ENCODE measurements at places on chromosomes 1 and 21. TPM values are rescaled to one million over a fixed set of nuclear protein-coding genes. Genes with fewer than 3 reads are reported as not detected.

DNA sequence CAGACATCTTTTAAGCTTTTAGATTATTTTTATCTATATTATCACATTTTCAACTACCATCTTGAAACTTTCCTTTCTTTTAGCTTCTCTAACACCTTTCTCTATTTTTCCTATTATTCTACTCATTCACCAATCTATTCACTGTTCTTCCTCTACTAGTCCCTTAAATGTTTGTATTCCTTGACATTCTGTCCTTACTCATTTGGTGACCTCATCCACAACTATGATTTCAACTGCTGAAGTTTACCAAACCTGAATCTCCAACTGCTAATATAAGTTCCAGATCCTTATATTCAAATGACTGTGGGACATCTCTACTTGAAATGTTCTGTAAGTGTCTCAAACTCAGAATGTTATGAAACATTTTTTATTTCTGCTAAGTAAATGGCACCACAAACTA lies 49.2 kb downstream of the TUT4 start:
- DNase-seq = no peak

GRCh38 chr21:38145104-38145503 lies 111.7 kb upstream of the KCNJ15 start:
- no peak for DNase-seq

- no peak for DNase-seq
These were observed 8.8 kb upstream of the LMX1A start for GRCh38 chr1:165365341-165365740.

SFN gene
- total RNA-seq = 0.42 TPM

DNA sequence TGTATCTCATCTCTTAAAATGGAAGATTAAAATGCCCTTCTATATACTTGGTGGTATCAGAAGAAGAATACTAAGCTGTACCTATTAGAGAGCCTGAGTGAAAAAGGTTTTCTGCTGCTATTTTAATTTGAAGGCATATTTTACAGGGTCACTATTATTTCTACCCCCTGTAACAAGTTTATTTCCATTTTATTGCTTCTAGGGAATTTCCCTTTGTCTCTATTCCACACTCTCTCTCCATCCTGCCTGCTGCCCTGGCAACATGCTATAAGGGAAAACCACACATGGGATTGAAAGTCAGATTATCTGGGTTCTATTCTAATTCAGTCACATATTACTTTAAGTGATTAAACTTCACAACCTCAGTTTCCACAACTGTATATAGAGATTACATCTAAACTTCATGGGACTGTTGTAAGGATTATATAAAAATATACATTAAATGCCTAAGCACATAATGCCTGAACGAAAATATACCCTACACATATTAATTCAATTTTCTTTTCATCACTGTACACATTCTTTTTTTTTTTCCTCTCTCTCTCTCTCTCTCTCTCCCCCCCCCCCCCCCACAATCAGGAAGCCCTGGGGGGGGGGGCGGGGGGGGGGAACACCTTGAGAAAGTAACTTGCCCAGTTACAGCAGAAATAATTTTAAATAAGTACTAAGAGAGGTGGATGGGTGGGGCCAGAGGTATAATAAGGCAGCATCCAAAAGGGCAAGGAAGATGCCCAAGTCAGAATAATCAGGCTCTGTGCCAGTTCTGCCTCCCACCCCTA lies 51.5 kb downstream of the LUZP1 start:
- no peak for DNase-seq

CRNN gene
- not detected for total RNA-seq
